Kidney tubule cell (primary cell): ENCODE measurements at places on chromosomes 2 and 18.

GRCh38 chr18:57859314-57859713 is 56.2 kb upstream of the ATP8B1 start:
- DNase-seq = peak; percentile 32

GRCh38 chr2:196729418-196729817 is 70.1 kb downstream of the GTF3C3 start:
- DNase-seq = no peak

GRCh38 chr2:182446087-182446486 is 19.3 kb upstream of the PDE1A start:
- no peak for DNase-seq

GRCh38 chr2:25252291-25253152 is 84.1 kb upstream of the POMC start:
- peak; percentile 39 for DNase-seq

GRCh38 chr2:105877945-105878344 is 133.2 kb downstream of the NCK2 start:
- peak; percentile 38 for DNase-seq

DNA sequence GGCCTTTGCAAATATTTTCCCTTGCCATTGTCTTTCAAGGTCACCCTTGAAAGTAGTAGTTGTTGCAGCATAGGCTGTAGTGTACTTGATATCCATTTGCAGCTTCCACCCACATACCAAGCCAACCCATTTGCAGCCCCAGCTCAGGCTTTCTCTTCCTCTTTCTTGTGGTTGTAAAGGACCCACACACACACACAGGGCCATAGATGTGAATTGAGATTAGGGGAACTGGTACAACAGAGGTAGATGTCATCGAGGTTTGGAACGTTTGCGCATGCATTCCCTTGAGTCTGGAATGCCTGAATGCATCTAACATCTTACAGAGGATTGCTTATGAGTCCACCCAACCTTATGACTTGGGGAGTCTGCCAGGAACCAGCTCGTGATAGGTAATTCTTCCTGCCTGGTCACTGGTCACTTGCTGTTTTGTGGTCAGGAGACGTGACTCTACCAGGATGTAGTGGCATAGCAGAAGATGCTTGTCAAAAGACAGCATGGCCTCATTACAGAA is 91.9 kb downstream of the MRPS9 start:
- DNase-seq = no peak

- no peak for DNase-seq
These were observed 229.3 kb downstream of the SMAD2 start for GRCh38 chr18:47701134-47701533.

DNA sequence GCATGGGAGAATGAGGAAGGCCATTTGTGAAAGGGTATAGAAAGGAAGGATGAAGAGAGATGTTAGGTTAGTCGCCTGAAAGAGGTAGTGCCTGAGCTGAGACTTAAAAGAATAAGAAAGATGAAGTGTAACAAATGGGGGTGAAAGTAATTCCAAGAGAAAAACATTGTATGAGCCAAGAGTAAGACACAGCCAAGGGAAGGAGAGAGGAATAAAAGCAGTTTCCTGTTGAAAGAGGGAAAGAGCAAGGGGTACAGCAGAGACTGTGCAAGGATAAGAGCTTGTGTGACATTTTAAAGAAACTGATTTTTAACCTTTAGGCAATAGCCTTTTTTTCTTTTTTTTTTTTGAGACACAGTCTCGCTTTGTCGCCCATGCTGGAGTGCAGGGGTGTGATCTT is 4.8 kb upstream of the RBBP8 start:
- no peak for DNase-seq

- DNase-seq = no peak
These were observed 155.9 kb upstream of the MAP3K20 start for GRCh38 chr2:172919732-172920131.

- peak; percentile 33 for DNase-seq
These were observed 1.1 kb downstream of the PAX8 start for GRCh38 chr2:113277474-113278072.

- DNase-seq = no peak
These were observed 29.1 kb upstream of the SELENOI start for GRCh38 chr2:26316845-26317244.

DNA sequence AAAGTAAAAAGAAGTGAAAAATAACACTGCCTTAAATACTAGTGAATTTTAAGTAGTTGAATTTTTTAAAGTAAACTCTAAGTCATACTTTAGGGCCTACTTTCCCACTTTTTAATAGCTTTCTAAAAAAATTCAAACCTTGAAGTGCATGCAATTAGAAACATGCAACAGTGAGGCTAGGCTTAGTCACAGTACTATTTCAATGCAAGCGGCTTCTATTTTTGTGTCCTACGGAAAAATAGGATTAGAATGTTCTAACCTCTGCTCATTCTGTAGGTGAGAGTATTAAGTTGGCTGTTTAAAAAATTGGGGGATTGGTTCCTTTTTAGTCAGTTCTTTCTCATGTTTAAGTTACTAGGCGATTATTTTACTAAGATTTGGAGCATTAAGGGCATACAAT is 39.1 kb upstream of the PSMD14 start:
- DNase-seq = no peak

DNA sequence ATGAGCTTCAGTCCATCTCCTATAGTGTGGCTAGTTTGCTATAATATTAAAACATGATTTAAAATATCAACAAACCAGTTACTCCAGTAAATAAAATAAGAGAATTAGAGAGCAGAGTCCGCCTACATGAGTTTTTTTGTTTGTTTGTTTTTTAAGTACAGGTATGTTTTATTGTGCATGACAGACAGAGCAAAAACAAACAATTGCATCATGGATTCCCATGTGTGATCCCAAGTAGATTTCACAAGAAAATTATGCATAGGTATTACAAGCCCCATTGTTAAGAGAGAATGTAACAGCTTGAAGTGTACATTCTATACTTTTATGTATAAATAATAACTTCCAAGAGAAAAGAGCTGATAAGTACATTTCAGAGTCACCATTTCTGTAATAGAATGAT is 21.0 kb downstream of the SULT1C3 start:
- DNase-seq = no peak

DNA sequence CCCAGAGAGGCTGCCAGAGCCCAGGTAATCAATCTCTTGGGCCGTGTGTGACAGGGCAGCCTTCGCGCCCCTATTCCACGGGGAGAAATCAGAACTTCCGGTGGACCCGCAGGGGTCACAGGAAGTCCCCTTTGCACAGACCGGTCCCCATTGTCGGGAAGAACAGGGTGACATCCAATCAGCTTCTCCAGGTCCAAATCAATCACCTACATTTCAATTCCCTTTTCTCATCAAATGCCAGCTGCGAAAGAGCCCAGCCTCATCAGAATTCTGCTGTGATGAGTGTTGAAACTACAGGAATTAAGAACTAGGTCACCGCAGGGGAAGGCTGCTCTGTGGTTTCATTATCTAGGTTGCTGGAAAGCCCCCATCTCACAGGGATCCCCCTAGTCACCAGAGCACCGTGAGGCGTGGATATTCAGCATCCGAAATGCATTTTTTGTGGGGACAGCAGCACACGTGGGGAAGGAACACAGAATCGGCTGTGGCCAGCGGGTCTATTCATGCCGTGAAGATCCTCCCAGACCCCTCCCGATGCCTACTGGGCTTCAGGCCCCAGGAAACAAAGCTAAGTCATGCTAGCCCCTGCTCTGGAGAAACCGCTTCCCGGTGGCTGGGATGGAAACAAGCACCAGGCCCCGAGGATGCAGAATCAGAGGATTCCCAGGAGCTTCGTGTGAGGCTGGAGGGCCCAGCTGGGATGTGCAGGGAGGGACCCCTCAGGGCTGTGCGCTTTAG is 193.7 kb upstream of the ID2 start:
- peak; percentile 21 for DNase-seq

DNA sequence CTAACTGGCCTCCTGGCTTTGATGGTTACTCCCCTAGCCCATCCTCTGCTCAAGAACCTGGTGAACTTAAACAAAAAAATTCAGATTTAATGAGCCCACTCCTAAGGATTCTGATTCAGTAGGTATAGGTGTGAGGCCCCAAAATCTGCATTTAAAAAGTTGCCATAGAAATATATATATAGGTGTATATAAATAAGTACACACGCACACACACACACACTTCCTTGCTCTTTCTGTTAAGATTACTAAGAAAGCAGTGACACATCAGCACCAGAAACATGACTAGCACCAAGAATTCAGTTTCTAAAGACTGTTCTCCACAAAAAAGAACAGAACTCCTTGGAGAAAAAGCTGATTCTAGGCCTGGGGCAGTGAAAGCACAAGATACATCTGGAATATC is 17.8 kb downstream of the EML6 start:
- DNase-seq = peak; percentile 25

DNA sequence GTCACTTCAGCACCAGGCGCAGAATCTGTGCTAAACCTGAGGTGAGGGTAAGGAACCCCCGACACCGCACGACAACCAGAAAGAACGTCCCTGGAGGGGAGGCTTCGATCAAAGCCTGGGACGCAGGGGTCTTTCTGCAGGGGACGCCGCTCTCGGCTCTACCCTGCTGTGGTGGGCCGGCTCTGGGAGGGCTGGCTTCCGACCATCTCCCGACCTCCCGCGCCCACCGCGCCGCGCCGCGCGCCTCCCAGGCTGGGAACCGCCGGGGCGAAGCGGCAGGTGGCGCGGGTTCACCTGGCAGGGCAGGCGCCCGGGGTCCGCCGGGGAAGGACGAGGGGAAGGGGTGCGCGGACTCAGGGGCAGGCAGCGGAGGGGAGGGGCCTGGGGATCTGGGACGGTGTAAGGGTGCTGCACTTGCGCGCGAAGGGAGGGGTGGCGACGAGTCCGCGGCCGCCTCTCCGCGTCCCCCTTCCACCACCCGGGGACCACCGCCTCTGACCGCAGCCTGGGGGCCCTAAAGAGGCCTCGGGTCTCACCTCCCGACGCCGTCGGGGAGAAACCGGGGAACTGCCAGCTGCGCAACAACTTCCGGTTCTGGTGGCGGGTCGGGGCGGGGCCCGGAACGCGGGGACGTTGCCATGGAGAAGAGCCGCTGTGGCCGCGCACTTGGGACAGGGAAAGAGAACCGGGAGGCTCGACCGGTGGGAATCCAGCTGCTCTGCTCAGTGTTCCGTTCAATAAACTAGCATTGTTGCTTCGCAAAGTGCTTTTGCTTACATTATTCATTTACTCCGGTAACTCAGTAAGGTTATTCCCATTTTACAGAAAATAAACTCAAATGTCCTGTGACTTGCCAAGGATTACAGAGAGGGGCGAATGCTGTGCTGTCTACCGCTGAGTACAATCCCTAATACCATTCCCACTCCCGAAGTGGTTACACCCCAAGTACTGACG is at the start of gene ZNF396:
TSS of gene ZNF396 (minus strand) at position 596 of the 954 bp plus-strand sequence. CDS start 3,045 bp downstream, outside the sequence.
- DNase-seq = peak; percentile 69

GRCh38 chr2:141591787-141592186 is 539.0 kb downstream of the LRP1B start:
- no peak for DNase-seq

GRCh38 chr2:1538663-1539062 is 125.4 kb downstream of the TPO start:
- peak; percentile 54 for DNase-seq

GRCh38 chr2:174450021-174450816 is 36.6 kb downstream of the GPR155 start:
- no peak for DNase-seq

DNA sequence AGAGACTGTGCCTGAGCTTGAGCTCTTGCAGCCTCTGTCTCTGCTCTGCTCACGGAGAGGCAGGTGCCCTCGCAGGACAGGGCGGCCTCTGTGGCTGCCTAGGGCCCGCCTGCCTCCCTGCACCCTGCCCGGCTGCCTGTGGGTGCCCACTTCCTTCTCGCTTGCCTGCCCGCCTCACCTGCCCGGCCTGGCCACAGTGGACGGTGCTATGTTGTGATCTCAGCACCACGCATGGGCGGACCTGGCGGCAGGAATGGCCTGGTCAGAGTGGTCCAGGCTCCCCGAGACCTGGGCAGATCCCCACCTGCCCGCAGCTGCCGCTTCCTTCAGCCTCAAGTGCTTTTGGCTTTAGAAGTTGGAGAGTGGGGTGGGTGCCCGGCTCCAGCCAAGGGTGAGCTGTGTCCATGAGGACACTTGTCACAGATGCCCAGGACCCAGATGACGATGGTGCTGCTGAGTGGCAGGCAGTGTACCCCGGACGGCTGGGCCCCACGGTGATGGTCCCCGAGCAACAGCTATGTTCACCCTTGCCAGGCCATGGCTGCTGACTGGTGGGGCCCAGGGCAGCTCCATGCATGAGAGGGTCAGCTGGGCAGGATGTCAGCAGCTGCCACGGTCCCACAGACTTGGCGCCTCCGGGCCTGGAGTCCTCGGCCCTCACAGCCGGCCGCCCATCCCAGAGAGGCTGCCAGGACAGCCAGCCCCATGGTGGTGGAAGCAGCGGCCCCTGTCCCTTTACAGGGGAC is 25.3 kb downstream of the RTP5 start:
- no peak for DNase-seq

DNA sequence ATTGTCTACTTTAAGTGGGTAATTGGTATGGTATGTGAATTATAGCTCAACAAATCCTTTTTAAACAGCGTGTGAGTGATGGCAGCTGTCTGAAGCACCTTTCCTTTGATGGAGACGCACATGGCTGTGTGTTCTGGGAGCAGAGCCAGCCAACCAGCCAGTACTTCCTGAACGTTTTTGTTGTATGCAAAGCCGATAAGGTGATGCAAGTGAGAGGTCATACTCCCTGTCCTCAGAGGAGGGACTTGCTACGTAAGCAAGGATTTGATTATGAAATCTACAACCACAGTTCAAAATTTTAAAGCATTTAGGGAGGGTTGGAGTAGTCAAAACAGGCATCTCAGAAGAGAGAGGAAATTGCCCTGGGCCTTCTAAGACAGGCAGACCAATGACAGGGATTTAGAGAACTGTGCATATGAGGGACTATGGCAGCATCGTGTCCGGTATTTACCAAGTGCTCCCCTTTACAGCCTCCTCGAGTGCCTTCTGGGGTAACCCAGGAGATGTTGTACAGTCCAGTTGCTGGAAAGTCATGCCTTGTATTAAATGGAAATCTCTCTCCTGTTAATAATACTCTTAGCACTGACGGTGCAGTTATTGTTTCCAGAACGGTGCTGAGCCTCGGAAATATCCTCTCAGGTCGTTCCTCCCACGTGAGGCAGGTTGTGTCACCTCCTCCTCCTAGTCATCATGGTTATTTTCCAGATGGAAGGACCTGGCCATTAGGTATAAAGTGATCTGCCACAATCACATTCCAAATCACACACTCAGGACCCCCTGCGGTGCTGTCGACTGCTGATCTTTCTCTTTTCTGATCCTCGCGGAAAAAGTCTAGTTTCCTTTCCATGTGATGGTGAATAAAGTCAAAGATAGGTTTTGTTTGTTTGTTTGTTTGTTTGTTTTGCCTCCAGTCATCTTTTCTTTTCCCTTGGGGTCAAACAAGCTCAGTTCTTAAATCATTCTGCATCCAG is 28.4 kb downstream of the ARHGEF4 start:
- peak; percentile 15 for DNase-seq

- no peak for DNase-seq
These were observed 549 bp upstream of the PSMD14 start for GRCh38 chr2:161307676-161308075.

- DNase-seq = no peak
These were observed 6.8 kb upstream of the GAL3ST2 start for GRCh38 chr2:241769819-241770184.

DNA sequence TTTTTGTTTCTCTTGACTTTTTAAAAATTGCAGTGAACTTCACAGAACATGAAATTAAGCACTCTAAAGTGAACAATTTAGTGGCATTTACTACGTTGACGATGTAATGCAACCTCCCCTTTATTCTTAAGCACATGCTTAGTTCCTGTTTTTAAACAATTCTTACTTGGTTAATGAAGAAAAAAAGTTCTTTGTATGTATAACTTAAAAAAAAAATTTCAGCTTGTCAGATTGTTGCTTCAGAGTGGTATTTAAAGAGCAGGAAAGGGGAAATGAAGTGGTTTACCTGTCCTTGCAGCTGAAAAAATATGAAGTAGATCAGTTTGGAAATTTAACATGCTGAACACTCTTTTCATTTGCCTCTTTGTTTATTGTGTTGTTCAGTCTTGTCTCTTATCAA is 95.7 kb upstream of the RASGRP3 start:
- DNase-seq = no peak
